ENCODE measurements at places on chromosomes 1 and 21.

DNA sequence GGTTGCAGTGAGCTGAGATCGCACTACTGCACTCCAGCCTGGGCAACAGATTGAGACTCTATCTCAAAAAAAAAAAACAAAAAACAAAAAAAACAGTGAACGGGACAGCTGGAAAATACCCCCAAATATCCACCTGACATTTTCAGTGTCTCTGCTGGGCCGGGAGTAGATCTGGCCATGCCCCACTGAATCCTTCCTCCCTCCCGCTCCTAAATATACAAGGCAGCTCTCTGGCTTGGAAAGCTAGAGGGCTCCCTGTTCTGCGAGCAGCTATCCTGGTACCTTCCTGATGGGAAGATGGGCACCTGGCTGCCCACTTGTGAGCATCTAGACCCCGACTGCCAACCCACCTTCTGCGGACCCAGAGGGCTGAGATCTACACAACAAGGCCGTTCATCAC is 21.4 kb downstream of the SPSB1 start:
- DNase-seq = no peak

- DNase-seq = no peak
Measured at GRCh38 chr1:218878369-218878768, 295.3 kb upstream of the LYPLAL1 start.

DNA sequence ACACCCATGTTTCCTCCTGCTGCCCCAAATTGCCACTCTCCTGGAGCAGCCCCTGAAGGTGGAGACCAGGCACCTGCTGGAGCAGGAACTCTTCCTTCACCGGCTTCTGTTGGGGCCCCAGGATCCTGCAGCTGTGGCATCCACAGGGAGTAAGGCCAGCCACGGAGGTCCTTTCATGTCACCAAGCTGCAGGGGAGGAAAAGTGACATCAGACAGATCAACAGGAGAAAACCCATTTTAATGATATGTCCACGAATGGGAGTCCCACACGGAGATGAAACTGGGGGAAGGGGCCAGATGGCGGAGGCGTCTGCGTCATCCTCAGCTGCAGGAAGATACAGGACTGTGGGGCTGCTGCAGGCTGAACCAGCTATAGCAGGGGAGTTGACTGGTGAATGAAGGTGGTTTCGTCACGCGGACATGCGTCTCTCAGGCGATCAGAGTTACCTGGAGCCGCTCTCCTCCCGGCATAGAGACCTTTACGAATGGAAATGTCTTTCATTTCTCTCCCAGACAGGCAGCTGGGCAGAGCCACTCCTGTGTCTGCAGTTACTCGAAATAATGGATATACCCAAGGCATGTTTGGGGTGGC is 9.9 kb downstream of the TP73 start:
- no peak for DNase-seq

DNA sequence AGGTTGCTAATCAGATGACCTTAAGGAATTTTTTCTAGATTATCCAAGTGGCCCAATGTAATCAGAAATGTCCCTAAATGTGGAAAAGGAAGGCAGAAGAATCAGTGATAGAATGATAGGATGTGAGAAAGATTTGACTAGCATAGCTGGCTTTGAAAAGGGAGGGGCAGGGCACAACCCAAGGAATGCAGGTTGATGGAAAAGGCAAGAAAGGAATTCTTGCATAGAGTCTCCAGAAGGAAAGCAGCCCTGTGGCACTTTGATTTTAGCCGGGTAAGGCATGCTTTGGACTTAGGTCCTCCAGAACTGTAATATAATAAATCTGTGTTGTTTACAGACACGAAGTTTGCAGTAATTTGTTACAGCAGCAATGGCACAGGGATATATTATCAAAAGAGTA is 375.7 kb upstream of the B3GALT2 start:
- no peak for DNase-seq

Data from fibroblast of skin of left biceps (primary cell).